ENCODE measurements at places on chromosomes 1 and 21.

- no peaks in the 10 kb centered on the region for H3K4me1 ChIP-seq
- H3K4me3 ChIP-seq = no peak overlapping the region
- peaks cover 24% of the 10 kb centered on the region for H3K27me3 ChIP-seq
- no peaks in the 10 kb centered on the region for H3K36me3 ChIP-seq
- DNase-seq = no peak
These were observed 10.5 kb downstream of the LGR6 start for GRCh38 chr1:202204065-202204464.

GRCh38 chr1:50110656-50111055 lies 1.9 kb downstream of the ELAVL4 start:
- no peak overlapping the region for H3K4me3 ChIP-seq
- no peak for DNase-seq
- peaks cover 9% of the 10 kb centered on the region for H3K27me3 ChIP-seq
- no peaks in the 10 kb centered on the region for H3K36me3 ChIP-seq
- no peaks in the 10 kb centered on the region for H3K4me1 ChIP-seq
- no peak overlapping the region for H3K27ac ChIP-seq

DNA sequence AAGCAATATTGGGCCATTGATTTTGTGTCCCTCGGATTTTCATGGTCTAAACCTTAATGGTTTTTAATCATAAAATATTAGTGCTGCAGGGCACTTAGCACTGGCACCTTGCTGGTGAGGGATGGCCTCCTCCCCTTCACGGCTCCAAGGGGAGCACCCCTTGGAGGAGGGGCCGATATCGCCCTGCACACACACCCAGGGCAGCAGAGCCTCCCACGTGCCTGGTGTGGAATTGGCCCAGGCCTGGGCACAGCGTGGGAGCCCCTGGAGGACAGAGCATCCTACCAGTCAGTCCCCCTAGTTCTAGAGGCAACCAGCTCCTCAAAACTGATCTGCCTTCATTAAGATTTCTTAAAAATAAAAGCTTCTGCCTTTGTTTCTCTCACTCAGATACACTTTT lies 90.7 kb upstream of the CSF3R start:
- no peak overlapping the region for H3K4me3 ChIP-seq
- H3K36me3 ChIP-seq = no peaks in the 10 kb centered on the region
- DNase-seq = no peak
- no peaks in the 10 kb centered on the region for H3K4me1 ChIP-seq

GRCh38 chr1:107993920-107994319 lies 28.9 kb upstream of the VAV3 start:
- H3K27ac ChIP-seq = no peak overlapping the region
- no peak for DNase-seq
- peaks cover 25% of the 10 kb centered on the region for H3K4me1 ChIP-seq
- no peak overlapping the region for H3K4me3 ChIP-seq
- no peaks in the 10 kb centered on the region for H3K36me3 ChIP-seq

- H3K36me3 ChIP-seq = no peaks in the 10 kb centered on the region
- no peak overlapping the region for H3K27ac ChIP-seq
- H3K27me3 ChIP-seq = peaks cover 6% of the 10 kb centered on the region
- no peaks in the 10 kb centered on the region for H3K4me1 ChIP-seq
These were observed 66.9 kb downstream of the TRABD2B start for GRCh38 chr1:47930210-47930840.

DNA sequence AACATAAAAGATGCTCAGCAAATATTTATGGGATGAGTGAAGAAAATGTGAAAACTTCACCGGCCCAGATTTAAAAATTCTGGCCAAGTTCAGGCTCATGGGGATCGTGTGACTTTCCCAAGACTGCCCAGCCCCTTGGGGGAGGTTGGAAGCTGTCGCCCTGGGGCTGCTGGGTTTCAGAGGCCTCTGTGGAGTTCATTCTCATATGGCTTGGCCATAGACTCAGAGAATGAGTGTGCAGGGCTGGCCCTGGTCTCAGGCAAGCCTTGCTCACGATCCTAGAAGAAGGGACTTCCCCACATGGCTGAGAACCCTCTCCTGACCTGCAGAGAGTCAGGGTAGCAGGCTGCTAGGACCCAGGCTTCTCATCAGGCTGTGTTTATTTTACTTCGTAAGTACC lies 24.6 kb downstream of the PADI2 start:
- H3K27me3 ChIP-seq = peaks cover 22% of the 10 kb centered on the region
- no peak overlapping the region for H3K27ac ChIP-seq
- H3K4me3 ChIP-seq = no peak overlapping the region
- H3K36me3 ChIP-seq = no peaks in the 10 kb centered on the region
- no peaks in the 10 kb centered on the region for H3K4me1 ChIP-seq

- DNase-seq = no peak
- peaks cover 6% of the 10 kb centered on the region for H3K27me3 ChIP-seq
- H3K4me1 ChIP-seq = no peaks in the 10 kb centered on the region
- no peak overlapping the region for H3K4me3 ChIP-seq
- no peaks in the 10 kb centered on the region for H3K36me3 ChIP-seq
- no peak overlapping the region for H3K27ac ChIP-seq
These were observed 24.7 kb upstream of the STUM start for GRCh38 chr1:226523646-226524406.

DNA sequence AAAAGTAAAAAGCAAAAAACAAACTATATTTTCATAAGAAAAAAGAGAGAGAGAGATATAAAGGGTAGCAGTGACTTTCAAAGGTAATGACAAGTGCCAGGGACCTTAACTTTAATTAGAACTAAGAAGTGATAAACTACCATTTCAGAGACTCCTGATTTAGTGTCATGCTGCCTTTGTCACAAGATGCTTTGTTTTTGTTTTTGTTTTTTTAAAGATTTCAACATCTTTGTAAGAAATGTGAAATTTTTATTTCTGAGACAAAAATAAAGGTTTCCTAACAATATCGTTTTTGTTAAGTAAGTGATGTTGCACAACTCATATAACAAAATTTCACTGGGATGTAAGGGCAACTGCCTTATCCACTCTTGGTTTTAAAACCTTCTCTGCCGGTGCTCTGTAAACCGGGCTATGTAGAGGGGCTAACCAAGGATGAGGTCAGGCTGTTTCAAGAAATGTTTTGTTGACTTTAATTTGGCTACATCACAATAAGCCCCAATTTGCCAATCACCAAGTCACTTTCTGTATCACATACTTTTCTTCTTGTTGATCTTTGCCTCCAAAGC lies 35.2 kb upstream of the SYT2 start:
- no peak overlapping the region for H3K27ac ChIP-seq
- H3K27me3 ChIP-seq = no peaks in the 10 kb centered on the region
- DNase-seq = no peak
- peaks cover 94% of the 10 kb centered on the region for H3K36me3 ChIP-seq

- DNase-seq = peak; percentile 87
- no peak overlapping the region for H3K27ac ChIP-seq
- no peak overlapping the region for H3K4me3 ChIP-seq
- no peaks in the 10 kb centered on the region for H3K4me1 ChIP-seq
- H3K36me3 ChIP-seq = no peaks in the 10 kb centered on the region
These were observed 6.8 kb downstream of the RPE65 start for GRCh38 chr1:68442822-68443556.

DNA sequence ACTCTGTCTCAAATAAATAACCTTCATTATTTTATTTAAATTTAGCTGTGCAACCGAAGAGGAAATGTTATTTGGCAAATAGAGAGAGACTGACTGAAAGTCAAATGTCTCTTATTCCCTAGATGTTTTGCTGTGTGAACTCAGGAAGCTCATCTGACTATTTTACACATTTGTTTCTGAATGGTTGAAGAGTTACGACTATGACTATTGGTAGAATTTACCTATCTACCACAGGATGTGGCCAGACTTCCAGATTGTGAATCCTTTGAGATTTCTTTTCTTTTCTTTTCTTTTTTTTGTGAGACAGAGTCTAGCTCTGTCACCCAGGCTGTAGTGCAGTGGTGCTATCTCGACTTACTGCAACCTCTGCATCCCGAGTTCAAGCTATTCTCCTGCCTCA lies 5.3 kb upstream of the SDE2 start:
- H3K36me3 ChIP-seq = no peaks in the 10 kb centered on the region
- H3K4me1 ChIP-seq = peaks cover 14% of the 10 kb centered on the region
- DNase-seq = no peak
- no peak overlapping the region for H3K27ac ChIP-seq

DNA sequence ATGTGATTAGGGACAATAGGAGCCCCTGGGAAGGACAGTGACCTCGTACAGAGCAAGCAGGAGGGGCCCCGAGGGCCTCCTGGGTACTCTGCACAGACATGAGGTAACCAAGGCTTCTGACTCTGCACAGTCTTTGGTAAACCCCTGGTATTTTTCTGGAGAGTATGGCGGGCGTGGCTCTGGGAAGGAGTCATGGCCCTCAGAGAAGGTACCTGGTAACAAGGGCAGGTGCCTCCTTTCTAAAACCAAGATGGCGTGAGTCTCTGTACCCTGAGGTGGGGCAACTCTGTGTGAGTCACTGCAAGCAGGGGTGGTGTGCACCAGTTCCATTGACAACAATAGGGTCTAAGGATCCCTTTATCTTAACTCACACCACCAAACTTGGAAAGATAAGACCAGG lies 39.9 kb upstream of the SLC19A1 start:
- H3K36me3 ChIP-seq = no peaks in the 10 kb centered on the region
- no peak for DNase-seq
- no peak overlapping the region for H3K27ac ChIP-seq
- no peaks in the 10 kb centered on the region for H3K4me1 ChIP-seq

DNA sequence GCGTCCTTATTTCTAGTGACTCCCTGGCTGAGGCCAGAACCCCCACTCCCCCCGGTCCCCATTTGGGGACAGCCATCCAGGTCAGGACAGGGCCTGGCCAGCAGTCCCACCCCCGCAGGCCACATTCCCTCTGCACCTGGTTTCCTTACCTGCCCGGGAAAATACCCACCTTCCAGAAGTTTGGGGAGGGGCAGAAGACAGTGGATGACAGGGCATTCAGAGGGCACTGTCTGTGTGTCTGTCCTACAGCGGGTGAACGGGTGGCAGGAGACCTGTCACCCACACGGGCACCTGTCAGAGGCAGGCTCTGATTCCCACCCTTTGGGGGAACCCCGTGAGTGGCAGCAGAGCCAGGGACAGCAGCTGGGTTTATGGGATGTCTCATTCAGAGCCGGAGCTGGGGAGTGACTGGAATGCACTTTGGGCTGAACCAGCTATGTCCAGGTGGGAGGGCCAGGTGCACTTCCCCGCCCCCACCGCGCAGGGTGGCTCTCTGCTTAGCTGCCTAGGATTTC lies 2.0 kb downstream of the ARHGEF16 start:
- no peak for DNase-seq
- no peak overlapping the region for H3K4me3 ChIP-seq
- H3K4me1 ChIP-seq = no peaks in the 10 kb centered on the region
- H3K27ac ChIP-seq = no peak overlapping the region
- peaks cover 26% of the 10 kb centered on the region for H3K27me3 ChIP-seq
- H3K36me3 ChIP-seq = no peaks in the 10 kb centered on the region

DNA sequence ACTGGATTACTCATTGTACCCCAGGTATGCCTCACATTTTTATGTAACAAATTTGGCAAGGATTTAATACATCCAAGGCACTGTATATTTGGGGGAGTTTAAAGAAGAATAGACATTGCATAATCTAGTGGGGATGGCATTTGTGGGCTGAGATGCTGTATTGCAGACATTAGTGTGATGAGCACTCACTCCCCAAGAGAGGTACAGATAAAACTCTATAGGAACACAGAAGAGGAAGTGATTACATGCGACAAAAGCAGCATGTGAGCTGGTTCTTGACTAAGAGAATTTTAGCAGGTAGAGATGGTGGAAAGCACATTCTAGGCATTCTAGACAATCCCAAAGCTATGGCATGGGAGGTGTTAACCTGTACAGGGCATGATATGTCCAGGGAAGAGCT lies 24.2 kb upstream of the CDC14A start:
- DNase-seq = no peak
- no peaks in the 10 kb centered on the region for H3K27me3 ChIP-seq
- H3K36me3 ChIP-seq = no peaks in the 10 kb centered on the region
- H3K27ac ChIP-seq = no peak overlapping the region
- peaks cover 8% of the 10 kb centered on the region for H3K4me1 ChIP-seq

DNA sequence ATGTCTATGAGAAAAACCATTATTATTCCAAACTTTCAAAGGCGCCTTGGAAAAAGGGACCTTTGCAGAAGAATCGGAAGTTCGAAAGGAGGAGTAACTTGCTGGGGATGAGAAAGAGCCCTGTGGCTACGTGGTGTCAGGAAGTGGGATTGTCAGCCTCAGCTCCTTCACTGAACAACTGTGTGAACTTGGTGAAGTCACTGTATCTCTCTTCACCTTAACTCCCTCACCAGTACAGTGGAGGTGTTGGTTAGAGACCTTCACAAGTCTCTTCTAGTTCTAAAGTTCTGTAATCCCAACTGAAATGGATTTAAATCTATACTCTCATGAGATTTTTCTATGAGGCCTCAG lies 285.6 kb downstream of the CACNA1E start:
- H3K27me3 ChIP-seq = no peaks in the 10 kb centered on the region
- DNase-seq = no peak
- no peak overlapping the region for H3K4me3 ChIP-seq

GRCh38 chr1:117174851-117175250 lies 35.9 kb downstream of the VTCN1 start:
- H3K36me3 ChIP-seq = no peaks in the 10 kb centered on the region
- no peak for DNase-seq
- no peak overlapping the region for H3K4me3 ChIP-seq
- no peak overlapping the region for H3K27ac ChIP-seq
- no peaks in the 10 kb centered on the region for H3K27me3 ChIP-seq

- H3K4me3 ChIP-seq = no peak overlapping the region
- H3K27ac ChIP-seq = peak overlapping the region; percentile 51
- H3K27me3 ChIP-seq = no peaks in the 10 kb centered on the region
- peak; percentile 62 for DNase-seq
- peaks cover 7% of the 10 kb centered on the region for H3K4me1 ChIP-seq
- peaks cover 42% of the 10 kb centered on the region for H3K36me3 ChIP-seq
These were observed 30.6 kb downstream of the GNAI3 start for GRCh38 chr1:109578947-109579443.

GRCh38 chr1:99950486-99950885 lies 19.3 kb upstream of the SLC35A3 start:
- H3K4me3 ChIP-seq = no peak overlapping the region
- DNase-seq = no peak
- H3K4me1 ChIP-seq = no peaks in the 10 kb centered on the region
- H3K27ac ChIP-seq = no peak overlapping the region
- no peaks in the 10 kb centered on the region for H3K27me3 ChIP-seq

DNA sequence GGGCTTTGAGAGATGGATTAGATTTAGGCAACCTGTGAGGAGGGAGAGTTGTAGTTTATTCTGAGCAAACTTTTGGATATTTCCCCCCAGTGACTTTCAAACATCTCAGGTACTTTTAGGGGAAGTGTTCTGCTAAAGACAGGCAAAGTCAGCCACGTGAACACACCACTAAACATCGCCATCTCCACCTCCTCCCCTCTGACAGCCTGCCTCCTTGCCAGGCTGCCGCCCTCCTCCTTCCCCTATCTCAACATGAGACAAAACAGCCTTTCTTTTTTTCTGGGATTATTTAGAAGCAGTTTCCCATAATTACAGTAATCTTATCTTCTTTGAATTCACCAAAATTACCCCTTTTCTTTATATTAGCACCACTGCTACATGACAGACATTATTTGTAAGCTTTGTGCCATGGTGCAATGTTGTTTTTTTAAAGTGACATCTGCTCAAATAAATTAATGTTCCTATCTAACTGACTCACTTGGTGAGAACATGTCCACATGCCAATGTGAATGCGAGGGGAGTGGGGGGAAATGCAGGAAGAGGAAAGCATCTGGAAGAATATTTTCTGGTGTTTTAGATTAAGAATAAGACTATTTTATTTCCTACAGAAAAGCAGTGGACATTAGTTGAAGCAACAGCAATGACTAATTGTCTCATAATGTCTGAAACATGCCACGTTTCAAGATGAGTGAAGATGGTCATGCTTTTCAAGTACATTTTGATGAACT lies 147.8 kb upstream of the ATP1B1 start:
- no peak overlapping the region for H3K27ac ChIP-seq
- no peaks in the 10 kb centered on the region for H3K27me3 ChIP-seq
- peak; percentile 35 for DNase-seq
- no peaks in the 10 kb centered on the region for H3K4me1 ChIP-seq
- no peaks in the 10 kb centered on the region for H3K36me3 ChIP-seq

Data from GM23248 (cell line).